Adipocyte (in vitro differentiated cells): ENCODE measurements at places on chromosomes 3 and 15.

DNA sequence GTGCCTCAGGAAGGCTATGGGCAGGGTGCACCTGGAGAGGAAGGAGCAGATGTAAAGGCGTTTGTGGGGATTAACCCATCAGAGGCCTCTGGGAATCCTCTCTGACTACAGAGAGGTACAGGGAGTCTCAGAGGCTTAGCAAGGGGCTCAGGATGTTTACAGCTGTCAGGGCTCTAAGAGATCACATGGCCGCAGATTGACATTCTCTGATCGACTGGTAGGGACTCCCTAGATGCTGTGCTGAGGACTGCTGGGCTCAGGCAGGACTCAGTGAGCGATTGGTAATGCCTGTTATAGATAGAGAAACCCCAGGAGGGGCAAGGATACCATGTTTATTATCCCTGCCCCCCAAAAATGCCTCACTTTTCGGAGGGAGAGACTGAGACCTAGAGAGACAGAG, 103.5 kb downstream of the CORO2B start:
- no peak for DNase-seq

GRCh38 chr3:105656651-105657504, 211.9 kb downstream of the CBLB start:
- peak; percentile 25 for DNase-seq

DNA sequence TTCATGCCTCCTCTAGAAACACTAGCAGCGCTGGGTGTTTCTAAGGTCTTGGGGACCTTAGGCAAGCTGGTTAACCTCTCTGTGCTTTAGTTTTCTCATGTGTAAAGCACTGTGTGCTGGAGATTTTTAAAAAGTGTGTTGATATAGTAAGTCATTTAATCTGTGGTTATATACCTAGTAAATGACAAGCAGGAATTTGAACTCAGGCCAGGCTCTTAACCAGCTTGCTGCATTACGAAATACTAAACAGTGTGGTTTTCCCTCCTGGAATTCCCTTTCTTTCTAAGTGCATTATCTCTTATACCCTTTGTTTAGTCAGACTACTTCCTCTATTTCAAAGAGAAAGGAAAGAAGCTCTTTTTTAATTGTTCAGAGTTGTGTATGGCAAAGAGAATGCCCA, 26.5 kb downstream of the NEO1 start:
- DNase-seq: peak; percentile 71

DNA sequence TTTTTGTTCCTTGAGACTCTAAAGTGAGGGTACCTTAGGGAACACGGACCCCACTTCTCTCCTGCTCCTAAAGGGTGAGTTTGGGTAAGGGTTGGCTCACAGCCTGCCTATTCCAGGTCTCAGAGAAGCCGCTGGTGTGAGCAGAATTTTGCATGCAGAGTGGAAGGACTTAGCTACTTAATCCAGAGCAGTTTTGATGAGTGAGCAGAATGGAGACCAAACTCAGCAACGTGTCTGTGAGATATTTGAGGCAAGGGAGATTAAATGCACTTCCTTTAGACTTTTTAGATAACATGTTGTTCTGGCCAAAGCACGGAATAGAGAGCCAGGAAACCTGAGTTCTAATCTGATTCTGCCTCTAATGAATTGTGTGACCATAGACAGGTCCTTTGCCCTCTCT, 5.1 kb downstream of the SLC24A1 start:
- DNase-seq: no peak

DNA sequence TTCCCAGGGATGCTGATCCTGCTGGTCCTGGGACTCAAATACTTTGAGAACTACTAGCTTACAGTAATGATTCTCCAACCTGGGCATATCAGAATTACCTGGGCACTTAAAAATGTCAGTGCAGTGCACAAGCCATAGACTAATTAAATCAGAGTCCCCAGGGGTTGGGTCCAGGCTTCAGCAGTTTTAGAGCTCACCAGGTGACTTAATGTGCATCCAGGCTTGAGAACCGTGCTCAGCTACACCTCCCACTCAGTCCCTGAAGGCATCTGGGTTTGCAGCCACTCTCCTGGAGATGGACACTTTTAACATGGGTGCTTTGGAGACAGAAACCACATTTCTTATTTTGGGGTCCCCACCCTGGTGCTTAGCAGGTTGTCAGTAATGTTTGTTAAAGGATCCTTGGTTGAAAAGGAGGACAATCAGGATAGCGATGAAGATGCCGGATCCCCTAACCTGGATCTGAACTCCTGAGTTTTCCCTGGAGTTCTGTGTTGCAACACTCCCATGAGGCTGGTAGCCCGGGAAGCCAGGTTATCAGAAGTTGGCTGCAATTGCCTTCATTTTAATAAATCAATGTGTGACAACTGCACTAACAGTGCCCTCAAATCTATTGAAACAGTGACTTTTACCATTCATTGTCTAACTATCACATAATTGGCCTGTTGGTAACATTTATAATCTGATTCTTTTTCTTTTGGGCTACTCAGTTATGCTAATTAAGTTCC, 48.1 kb downstream of the BFSP2 start:
- DNase-seq: no peak

- DNase-seq: no peak
These were observed 157.2 kb downstream of the BBX start for GRCh38 chr3:107679921-107680320.

DNA sequence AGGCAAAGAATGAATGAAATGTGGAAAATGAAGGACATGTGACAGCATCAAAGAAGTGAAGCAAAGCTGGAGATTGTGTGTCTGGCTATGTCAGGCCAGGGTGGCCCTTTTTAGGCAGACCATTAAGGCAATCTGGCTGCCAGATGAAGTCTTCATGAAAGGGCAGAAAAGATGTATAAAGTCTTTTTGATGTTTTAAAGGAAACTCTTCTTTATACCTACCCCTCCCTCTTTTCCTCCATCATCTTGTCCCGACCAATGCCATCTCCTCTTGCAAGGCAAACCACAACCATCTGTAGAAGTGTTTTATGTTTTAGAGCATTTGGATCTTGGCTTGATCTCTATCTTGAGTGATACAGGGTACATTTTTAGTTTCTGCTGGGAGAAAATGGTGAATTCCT, 259.2 kb downstream of the LSAMP start:
- DNase-seq: no peak

DNA sequence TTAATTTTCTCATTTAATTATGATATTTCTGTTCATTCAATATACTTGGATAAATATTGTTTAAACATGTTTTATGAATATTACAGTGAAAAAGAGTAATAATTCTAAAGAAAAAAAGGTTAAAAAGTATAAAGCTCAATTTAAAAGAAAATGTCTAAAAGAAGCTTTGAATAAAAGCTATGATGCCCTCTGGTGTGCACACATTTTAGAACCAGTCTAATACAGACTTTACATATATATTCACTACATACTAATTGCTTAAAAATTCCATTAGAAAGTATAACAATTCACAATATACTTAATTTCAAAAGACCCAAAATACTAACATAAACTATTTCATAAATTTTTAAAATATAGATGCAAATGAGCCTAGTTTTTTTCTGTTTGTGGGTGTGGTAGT, 909.1 kb upstream of the ROBO1 start:
- peak; percentile 23 for DNase-seq

- no peak for DNase-seq
These were observed 12.8 kb downstream of the LACTB start for GRCh38 chr15:63134245-63134985.

DNA sequence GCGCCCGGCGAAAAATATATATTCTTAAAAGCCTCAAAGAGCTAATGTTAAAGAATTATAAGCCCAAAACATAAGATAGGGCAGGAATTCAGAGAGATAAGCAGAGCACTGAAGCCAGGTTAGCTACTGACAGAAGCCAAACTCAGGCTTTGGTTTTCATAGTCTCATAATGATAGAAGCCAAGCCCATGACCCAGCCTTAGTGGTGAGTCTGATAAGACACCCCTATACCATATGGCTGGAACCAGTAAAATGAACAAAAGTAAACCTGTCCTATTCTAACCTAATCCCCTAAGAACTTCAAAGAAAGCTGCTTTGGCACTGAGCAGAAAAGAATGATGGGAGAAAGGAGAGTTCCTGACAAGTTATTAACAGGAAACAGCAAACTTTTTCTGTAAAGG, 25.9 kb downstream of the MYO9A start:
- no peak for DNase-seq

GRCh38 chr3:71543371-71544016, 40.0 kb downstream of the FOXP1 start:
- no peak for DNase-seq
